AG09309 (cell line): ENCODE measurements at places on chromosomes 5 and 9.
A peak's percentile ranks its signal among the peaks of the same experiment; 100 is the strongest.

DNA sequence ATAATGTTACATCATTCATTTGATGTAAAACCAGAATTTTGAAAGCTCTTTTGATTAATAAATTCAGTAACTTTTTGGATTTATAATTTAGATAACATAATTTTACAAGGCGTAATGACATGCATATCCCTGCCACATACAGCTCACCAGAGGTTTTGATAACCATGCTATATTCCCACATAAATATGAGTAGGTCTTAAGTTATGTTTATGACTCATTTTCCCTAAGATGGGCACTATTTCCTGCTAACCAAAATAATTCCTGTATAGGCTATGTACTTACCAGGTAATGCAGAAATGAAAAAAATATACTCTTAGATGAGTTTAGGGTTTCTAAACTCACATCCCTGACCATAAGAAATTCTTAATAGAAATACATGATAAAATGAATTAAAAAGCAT, 93.9 kb upstream of the EDIL3 start:
- no peak for DNase-seq

DNA sequence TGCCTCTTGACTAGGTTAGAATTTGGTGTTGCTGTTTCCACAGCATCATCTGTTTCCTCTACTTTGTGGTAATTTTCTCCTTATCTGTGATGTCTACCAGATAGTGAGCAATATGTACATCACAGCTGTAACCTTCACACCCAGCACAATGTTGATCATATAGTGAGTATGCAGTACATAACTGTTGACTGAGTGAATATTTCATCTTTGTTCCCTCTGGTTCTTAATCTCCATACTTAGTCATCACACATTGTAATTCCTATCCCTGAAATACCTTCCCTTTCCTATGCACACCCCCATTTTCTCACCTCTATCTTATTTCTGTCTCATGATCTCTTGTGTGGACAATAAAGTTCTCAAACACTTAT, 115.9 kb downstream of the KIF4B start:
- DNase-seq = no peak

GRCh38 chr5:151096001-151096373, 15.2 kb upstream of the TNIP1 start:
- DNase-seq = no peak

GRCh38 chr5:157339409-157339808, 73.5 kb downstream of the CYFIP2 start:
- DNase-seq = no peak

GRCh38 chr5:95809414-95809960, 13.0 kb downstream of the GLRX start:
- no peak for DNase-seq

DNA sequence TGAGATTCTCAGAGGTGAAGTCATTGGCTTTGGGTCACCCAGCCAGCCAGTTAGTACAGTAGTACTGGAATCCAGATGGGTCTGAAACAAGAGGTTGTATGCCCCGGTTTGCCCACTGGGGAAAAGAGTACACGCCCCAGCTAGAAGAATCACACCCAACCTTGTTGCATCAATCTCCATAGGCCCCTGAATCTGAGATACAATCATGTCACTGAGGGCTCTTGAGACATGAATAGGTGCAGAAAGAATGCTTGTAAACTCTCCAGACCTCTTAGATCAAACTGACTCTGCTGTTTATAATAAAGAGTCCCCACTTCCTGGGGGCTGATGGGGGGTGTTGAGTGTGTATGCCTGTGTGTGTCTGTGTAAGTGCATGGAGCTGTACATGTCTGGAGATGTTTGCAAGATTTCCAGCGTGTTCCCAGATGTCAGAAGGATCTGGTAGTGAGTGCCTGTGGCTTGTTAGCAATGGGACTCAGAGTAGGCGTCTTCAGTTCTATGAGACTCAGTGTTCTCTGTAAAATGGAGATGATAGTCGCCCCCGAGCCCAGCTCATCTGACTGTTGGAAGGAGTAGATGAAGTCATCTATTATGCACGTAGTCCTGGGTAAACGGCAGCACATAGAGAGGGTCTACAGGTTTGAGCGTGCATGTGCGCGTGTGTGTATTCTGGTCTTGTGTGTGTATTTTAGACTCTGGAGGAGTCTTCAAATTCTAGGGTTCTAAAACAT, 48.2 kb downstream of the COL27A1 start:
- DNase-seq = no peak

DNA sequence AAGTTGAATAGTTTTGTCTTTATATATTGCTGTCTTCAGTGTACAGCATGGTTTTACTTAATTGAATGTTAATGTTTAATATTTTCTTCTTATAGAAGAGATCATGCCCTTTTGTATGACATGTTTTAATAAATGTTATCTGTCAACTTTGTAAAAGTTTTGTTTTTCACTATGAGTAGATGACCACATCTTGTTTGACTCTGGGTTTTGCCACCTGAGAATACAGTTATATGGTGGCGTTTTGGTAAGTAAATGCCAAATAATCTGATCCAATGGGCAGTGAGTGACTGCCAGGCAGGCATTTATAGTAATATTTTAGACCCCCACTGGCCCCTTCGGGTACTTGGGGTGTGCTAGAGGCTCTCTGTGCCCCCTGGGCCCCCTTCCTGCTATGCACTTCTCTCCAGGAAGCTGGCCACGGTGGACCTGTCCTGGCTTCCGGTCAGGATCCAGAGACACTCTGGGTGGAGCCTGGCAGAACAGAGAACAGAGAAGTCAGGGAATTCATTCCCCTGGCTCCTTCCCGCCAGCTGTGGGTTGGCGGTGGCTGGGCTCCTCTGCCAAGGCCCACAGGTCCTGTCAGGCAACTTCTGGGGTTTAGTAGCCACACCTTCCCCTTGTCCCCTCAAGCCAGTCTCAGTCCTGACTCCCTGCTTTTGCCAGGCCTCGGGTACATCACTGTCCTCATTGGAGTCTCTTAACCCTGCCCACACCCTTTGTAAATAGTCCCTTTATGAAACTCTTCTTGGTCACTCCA, 22.2 kb upstream of the ZBTB34 start:
- no peak for DNase-seq

DNA sequence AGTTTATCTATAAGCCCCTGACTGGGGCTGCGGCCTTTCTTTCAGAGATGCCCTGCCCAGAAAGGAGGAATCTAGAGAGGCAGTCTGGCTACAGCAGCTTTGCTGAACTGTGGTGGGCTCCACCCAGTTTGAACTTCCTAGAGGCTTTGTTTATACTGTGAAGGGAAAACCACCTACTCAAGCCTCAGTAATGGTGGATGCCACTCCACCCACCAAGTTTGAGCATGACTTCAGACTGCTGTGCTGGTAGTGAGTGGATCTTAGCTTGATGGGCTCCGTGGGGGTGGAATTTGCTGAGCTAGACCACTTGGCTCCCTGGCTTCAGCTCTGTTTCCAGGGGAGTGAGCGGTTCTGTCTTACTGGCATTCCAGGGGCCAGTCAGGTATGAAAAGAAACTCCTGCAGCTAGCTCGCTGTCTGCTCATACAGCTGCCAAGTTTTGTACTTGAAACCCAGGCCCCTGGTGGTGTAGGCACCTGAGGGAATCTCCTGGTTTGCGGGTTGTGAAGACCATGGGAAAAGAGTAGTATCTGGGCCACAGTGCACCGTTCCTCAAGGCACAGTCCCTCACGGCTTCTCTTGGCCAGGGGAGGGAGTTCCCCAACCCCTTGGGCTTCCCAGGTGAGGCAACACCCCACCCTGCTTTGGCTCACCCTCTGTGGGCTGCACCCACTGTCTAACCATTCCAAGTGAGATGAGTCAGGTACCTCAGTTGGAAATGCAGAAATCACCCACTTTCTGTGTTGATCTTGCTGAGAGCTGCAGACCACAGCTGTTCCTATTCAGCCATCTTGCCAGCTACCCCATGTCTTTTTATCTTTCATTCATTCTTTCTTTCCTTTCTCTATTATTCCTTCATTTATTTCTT, 211.8 kb upstream of the C9orf72 start:
- DNase-seq = no peak

DNA sequence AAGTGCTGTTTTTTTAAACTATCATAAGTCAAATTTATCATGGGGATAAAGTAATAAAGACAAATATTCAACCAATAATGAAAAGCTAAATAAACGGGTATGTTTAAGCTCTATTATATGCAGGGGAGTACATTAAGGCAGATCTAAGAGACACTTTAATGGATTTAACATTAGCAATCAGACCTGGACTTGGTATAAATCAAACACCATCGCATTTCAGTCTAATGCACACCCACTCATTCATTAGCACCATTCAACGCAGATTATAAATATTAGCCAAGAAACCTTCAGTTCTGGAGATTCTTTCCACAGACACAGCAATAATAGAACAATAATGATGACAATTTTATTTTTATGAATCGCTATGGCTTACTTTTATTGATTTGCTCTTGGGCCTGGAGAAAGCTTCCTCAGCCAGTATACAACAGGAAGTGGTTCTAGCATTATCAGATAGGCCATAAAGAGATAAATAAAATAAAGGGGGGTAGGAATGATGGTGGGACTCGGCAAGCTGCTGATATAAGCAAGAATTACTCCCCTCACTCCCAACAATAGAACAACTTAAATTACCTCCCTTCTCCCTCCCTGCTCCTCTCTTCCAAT, 172.2 kb downstream of the PSAT1 start:
- DNase-seq = no peak

DNA sequence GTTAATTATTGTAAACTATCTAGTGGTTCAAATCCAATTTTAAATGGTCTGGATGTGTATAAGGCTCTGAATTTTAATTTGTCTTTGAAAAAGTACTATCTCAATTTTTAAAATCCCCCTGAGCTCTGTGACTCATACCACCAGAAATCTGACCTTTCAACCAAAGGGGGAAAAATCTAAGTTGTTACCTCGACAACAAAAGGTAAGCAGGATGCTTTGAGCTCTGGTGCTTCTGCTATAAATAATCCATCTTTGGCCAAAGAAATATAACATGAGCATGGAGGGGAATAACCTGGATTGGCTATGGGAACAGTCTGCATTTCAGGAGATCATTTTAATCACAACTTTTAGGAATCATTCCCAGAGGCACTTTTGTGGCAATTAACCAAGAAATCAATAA, 76.3 kb upstream of the PCSK1 start:
- DNase-seq = no peak

DNA sequence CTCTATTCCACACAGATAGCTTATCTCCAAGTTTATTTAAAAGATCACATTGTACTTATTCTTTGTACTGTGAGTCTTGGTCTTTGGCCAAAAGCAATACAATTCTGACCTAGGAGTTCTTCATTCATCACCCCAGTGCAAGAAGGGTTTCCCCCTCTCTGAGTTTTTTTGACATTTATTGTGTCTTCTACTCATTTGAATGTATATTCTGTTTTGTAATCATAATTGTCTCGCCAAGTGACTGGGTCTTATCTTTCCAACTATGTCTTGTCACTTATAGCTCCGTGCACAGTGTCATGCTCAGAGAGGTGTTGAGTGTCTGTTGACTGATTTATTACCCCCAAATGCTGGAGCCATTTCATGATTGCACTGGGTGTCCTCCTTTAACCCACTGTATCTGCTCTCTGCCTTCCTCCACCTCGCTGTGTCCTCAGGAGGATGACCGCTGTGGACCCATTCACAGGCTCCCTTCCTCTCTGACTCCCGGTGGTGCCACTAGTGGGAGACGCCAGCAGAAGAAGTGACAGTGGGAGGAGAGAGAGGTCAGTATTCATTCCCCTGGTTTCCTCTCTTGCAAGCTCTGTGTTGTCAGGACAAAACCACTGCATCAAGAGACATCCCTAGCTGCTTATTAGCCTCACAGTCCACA, 11.2 kb upstream of the TRIO start:
- no peak for DNase-seq

GRCh38 chr5:54521856-54522479, 4.4 kb downstream of the SNX18 start:
- no peak for DNase-seq

- no peak for DNase-seq
These were observed 2.3 kb upstream of the PAX5 start for GRCh38 chr9:37036371-37036775.

DNA sequence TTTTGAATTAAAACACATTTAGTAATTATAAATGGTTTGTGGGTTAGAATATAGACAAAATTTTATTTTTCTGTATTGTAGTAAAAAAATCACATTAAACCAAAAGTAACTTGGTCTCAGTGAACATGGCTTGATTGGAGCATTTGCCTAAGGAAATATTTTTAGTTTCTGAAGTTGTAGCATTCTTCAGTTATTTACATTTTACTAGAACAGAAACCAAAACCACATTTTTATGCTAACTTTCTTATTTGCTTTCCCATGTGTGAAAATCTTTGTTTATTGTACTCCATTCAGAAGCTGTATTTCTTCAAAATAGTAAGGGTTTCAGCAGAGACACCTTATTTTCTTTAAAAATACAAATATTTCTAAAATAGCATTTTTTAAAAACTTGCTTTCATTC, 129.9 kb downstream of the SGCD start:
- DNase-seq = no peak

DNA sequence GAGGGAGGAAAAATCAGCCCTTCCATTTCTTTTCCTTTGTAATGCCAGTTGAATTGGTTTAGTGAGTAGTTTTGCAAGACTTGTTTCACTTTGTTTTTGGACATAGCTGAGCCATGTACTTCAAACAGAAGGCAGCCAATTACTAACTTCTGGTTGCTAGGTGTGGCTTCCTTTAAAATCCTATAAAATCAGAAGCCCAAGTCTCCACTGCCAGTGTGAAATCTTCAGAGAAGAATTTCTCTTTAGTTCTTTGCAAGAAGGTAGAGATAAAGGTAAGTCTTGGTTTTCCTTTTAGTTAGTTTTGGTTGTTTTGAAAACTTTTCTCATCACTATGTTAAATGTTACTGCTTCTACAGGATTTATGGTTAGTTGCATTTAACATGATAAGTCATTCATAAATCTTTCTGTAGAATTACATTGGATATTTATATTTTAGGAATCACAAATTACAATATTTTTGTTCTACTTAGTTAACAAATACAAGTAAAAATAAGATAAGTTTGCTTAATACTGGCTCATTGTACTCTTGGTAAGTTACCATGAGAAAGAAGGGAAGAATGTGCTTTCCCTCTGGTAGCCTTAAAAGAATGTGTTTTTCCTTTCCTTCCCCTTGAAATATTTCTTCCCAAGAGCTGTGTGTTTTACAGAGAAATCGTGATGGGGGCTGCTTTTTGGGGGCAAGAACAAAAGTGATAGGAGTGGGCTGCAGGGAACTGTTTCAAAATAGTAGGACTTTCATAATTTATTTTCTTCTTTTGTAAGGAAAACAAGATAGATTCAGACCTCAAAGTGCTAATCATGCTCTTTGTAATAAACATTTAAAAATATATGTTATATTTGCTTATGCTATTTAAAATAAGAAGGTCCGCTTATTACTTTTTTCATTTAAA, at the start of gene ANXA1:
Gene ANXA1, plus strand, starts transcription at position 213 of the 890 bp plus-strand sequence. CDS start 6,671 bp downstream, outside the sequence.
- DNase-seq = peak; percentile 80

DNA sequence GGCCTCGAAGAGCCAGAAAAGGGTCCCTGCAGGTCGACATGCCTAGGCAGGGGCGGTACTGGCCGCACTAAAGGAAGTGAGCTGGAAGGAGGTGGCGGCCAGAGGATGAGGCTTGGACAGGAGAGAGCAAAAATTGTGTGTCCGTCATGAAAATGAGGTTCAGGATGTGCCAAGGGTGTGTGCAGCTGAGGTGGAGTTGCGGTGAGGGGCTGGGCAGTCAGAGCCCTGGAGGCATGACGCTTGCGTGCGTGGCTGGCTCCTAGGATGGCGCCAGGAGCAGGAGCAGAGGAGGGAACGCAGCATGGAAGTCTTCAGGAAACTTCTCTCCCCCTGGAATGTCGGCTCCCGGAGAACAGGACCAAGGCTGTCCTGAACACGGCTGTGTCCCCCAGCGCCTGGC, 5.5 kb upstream of the PDLIM7 start:
- DNase-seq = no peak

GRCh38 chr5:113221294-113222176, 213.3 kb downstream of the TSSK1B start:
- no peak for DNase-seq
